ENCODE measurements at places on chromosomes 4 and X. TPM values are rescaled to one million over a fixed set of nuclear protein-coding genes. Genes with fewer than 3 reads are reported as not detected.

TAF7L gene
- total RNA-seq, result 0.22 TPM

IL1RAPL1 gene
- total RNA-seq, result 2.8 TPM

BTK gene
- total RNA-seq, result 0.37 TPM

GRCh38 chr4:150216726-150217125 is 138.5 kb downstream of the DCLK2 start:
- DNase-seq, result no peak

PNCK gene
- total RNA-seq, result 0.84 TPM

- no peak for DNase-seq
These were observed 162.2 kb upstream of the ANXA10 start for GRCh38 chr4:167930166-167930565.

POU3F4 gene
- total RNA-seq, result not detected

CFI gene
- 0.84 TPM for total RNA-seq

GRCh38 chr4:125303058-125303457 is 11.7 kb upstream of the FAT4 start:
- no peak for DNase-seq
